RWPE2 (cell line): ENCODE measurements at places on chromosomes 2 and 18.

DNA sequence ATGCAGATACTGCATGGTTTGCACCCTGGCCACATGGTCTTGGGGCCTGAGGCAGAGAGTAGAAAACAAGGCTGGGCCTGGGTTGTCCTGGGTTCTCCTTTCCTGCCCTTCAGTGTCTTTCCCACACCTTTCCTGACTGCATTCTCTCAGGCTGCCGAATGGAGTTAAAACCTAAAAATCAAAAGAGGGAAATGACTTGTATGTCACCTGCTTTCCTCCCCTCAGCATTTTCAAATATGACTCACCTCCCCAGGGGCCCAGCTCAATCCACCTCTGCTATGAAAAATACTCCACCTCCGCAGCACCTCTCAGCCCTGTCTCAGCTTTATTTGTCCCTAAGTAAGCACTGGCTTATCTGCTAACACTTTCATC, 457.8 kb upstream of the MEX3C start:
- no peaks in the 10 kb centered on the region for H3K27me3 ChIP-seq
- no peak overlapping the region for H3K27ac ChIP-seq
- H3K36me3 ChIP-seq: no peaks in the 10 kb centered on the region
- no peak overlapping the region for H3K4me3 ChIP-seq

GRCh38 chr18:73535990-73536389, 611.6 kb downstream of the FBXO15 start:
- no peaks in the 10 kb centered on the region for H3K4me1 ChIP-seq
- no peaks in the 10 kb centered on the region for H3K27me3 ChIP-seq
- H3K4me3 ChIP-seq: no peak overlapping the region
- DNase-seq: no peak

GRCh38 chr2:167240671-167241070, 352.4 kb downstream of the XIRP2 start:
- no peaks in the 10 kb centered on the region for H3K4me1 ChIP-seq
- H3K4me3 ChIP-seq: no peak overlapping the region
- no peak overlapping the region for H3K27ac ChIP-seq
- peaks cover 4% of the 10 kb centered on the region for H3K27me3 ChIP-seq
- no peak for DNase-seq

GRCh38 chr2:108634011-108634410, 85.3 kb upstream of the RANBP2 start:
- H3K4me1 ChIP-seq: peaks cover 33% of the 10 kb centered on the region
- no peaks in the 10 kb centered on the region for H3K27me3 ChIP-seq
- H3K27ac ChIP-seq: no peak overlapping the region
- no peak for DNase-seq

- no peak for DNase-seq
- H3K27me3 ChIP-seq: no peaks in the 10 kb centered on the region
- no peaks in the 10 kb centered on the region for H3K4me1 ChIP-seq
Observed at GRCh38 chr2:205073433-205074020, 528.3 kb downstream of the PARD3B start.

DNA sequence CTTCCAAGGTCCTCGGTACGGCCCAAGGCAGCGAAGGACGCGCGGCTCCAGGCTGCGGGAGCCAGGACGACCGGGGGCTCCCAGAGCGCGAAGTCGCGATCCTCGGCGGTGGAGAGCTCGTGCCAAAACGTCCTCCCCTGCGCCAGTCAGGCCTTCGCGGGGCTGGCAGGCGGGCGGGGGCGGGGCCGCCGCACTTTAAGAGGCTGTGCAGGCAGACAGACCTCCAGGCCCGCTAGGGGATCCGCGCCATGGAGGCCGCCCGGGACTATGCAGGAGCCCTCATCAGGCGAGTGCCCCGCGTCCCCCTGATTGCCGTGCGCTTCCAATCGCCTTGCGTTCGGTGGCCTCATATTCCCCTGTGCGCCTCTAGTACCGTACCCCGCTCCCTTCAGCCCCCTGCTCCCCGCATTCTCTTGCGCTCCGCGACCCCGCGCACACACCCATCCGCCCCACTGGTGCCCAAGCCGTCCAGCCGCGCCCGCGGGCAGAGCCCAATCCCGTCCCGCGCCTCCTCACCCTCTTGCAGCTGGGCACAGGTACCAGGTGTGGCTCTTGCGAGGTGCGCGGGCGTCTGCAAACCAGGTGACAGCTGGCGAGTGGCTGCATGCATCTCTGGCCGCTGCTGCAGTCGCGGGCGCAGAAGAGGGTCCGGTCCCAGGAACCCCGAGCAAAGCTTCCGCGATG, at the start of gene CIDEA:
TSS of gene CIDEA (plus strand) at position 226 of the 684 bp plus-strand sequence. CDS start at position 249, 23 bp downstream.
- peak within 1 kb of the TSS; percentile 27 for H3K27ac ChIP-seq
- DNase-seq: no peak

- H3K4me1 ChIP-seq: no peaks in the 10 kb centered on the region
- no peak overlapping the region for H3K4me3 ChIP-seq
- no peaks in the 10 kb centered on the region for H3K36me3 ChIP-seq
Observed at GRCh38 chr2:3868012-3868805, 164.8 kb downstream of the DCDC2C start.

- H3K27ac ChIP-seq: no peak overlapping the region
- DNase-seq: no peak
- H3K36me3 ChIP-seq: no peaks in the 10 kb centered on the region
- H3K4me3 ChIP-seq: no peak overlapping the region
Observed at GRCh38 chr2:122539311-122539710, 783.9 kb downstream of the TSN start.

GRCh38 chr2:239263231-239263630, 137.6 kb downstream of the HDAC4 start:
- no peak overlapping the region for H3K4me3 ChIP-seq
- no peaks in the 10 kb centered on the region for H3K36me3 ChIP-seq
- DNase-seq: no peak
- no peaks in the 10 kb centered on the region for H3K27me3 ChIP-seq
- no peak overlapping the region for H3K27ac ChIP-seq

DNA sequence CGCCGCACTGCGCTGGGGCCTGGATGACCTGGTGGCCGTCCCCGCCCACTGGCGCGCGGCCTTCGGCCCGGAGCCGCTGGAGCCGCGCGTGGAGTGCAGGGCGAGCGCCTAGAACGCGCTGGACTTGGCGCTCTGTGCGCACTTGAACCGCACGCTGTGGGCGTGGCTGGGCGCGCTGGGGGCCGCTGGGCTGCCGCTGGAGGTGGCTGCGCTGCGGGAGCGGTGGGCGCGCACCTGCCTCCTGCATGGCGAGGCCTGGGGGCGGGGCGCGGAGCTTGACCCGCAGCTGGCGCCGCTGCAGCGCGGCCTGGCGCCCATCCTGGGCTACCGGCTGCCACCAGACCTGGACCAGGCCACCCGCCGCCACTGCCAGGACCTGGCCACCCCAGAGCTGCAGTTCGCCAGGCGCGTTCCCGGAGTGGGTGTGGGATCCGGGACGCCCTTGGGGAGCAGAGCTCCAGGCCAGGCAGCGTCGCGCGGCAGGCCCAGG, 9.9 kb downstream of the AQP12B start:
- no peaks in the 10 kb centered on the region for H3K36me3 ChIP-seq
- no peak overlapping the region for H3K27ac ChIP-seq
- H3K4me3 ChIP-seq: no peak overlapping the region

- H3K27me3 ChIP-seq: no peaks in the 10 kb centered on the region
- DNase-seq: no peak
- no peaks in the 10 kb centered on the region for H3K36me3 ChIP-seq
- H3K27ac ChIP-seq: no peak overlapping the region
- H3K4me1 ChIP-seq: peaks cover 7% of the 10 kb centered on the region
Observed at GRCh38 chr2:217307023-217307422, 447.2 kb upstream of the TNP1 start.

- H3K4me3 ChIP-seq: no peak overlapping the region
- H3K27me3 ChIP-seq: no peaks in the 10 kb centered on the region
- DNase-seq: no peak
- H3K27ac ChIP-seq: no peak overlapping the region
Observed at GRCh38 chr2:227939271-227940027, 68.0 kb downstream of the DAW1 start.

DNA sequence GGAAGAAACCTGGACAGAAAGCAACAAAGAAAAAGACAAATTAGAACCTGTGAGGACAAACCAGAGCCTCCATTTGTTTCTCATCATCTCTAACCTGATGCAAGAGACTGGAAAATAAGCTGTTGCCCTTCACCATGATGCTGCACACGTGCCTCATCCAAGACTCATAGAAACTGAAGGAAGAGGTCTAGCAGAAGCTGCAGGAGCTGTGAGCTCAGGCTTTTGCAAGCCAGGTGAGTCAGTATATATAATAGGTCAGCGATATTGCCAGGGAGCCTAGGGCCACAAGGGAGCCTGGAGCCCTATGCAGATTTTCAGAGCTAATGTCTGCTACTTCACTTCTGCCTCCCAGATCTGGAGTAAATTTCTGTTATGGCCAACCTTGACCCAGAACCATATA, 163.1 kb downstream of the LNPK start:
- no peak overlapping the region for H3K4me3 ChIP-seq
- H3K27ac ChIP-seq: no peak overlapping the region
- no peak for DNase-seq
- peaks cover 6% of the 10 kb centered on the region for H3K4me1 ChIP-seq
